ENCODE measurements at places on chromosomes 4 and X.

DNA sequence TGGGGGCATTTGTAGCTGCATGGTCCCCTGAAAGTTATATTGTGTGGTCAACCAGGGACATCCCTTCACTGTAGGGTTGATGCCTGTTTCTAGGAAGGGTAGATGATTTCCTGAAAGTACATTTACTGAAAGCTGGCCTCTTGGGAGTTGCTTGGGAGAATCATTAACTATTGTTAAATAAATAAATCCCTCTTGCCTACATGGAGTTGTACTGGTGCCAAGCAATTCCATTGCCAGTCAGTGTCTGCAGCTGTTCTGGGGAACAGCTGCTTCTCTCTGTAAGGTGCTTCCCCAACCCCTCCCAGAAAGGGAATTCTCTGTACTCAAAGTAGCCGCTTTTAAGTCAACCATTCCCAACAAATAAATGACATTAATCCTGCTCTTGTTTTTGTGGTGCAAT, 51.1 kb downstream of the C4orf51 start:
- no peak for DNase-seq

- DNase-seq: no peak
These were observed 12.9 kb upstream of the WDR17 start for GRCh38 chr4:176052744-176053143.

GRCh38 chr4:143188136-143189088, 3.7 kb downstream of the USP38 start:
- no peak for DNase-seq

DNA sequence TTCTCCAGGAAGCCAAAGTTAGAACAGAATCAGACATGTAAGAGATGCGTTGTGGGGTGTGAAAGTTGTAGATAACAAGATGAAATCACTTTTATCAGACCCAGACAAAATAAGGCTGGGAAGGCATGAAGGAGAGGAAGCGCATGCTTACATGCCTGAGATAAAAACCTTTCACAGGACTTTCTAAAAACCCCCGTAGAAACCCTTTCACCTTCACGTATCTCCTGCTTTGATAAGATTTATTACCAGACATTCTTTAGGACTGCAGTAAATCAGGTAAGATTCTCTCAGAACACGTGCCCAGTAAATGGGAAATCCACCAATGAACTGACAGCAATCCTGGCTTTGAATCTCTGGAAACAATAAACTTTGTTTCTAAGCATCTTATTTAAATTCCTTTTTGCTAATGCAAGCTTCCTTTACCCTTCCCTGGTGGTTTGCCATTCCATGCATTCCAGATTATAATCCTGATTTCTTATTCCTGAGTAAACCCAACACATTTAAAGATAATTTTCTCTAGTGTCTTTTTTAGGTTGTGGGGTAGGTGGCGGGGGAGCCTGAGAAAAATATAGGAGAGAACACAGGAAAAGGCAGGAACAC, 254.6 kb upstream of the LDB2 start:
- DNase-seq: no peak

DNA sequence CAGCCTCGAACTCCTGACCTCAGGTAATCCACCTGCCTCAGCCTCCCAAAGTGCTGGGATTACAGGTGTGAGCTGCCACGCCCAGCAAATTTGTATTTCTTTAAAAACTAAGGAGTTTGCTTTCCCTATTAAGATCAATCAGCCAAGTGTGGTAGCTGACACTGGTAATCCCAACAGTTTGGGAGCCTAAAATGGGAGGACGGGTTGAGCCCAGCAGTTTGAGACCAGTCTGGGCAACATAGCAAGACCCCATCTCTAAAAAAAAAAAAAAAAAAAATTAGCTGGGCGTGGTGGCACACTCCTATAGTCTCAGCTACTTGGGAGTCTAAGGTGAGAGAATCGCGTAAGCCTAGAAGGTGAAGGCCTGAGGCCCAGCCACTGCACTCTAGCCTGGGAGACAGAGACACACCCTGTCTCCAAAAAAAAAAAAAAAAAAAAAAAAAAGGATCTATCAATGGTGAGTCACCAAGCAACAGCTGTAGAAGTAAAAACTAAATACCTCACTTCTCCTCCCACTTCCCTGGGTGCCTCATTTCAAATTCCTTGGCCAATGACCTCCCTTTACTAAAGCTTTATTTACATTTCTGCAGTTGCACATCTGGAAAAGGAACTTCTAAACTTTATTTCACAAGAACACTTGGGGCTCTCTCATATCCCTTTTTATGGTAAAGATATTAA, 54.5 kb downstream of the LDB2 start:
- no peak for DNase-seq

DNA sequence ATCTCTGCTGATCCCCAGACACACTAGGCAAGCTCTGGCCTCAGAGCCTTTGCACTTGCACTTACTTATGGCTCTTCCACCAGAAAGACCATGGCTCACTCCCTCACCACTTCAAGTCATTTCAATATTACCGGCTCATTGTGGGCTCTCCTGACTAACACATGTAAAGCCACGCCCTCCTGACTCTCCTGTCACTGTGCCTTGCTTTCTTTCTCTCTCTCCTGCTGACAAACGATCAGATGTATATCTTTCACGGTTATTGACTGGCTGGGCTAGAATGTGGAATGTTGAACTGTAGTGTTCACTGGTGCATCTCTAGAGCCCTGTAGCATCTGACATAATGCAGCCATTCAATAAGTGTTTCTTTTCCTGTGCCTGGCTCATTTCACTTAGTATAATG, 425.1 kb downstream of the RAB28 start:
- no peak for DNase-seq

DNA sequence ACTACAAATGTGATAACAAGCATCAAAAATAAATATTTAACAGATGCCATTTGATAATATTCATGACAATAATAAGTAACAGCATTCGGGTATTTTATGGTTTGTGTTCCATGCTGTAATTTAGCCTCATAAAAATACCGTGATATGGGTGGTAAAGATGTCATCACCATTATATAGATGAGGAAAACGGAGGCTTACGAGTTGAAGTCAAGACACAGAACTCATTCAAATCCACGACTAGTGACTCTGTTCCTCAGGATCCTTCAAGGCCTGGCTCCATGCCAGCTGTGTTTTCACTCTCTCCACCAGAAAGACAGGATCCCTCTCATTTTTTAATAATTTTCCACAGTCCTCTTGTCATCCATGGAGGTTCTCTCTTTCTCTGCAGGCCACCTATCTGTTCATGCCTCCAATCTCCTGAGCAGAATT, 94.5 kb downstream of the APBB2 start:
- no peak for DNase-seq

DNA sequence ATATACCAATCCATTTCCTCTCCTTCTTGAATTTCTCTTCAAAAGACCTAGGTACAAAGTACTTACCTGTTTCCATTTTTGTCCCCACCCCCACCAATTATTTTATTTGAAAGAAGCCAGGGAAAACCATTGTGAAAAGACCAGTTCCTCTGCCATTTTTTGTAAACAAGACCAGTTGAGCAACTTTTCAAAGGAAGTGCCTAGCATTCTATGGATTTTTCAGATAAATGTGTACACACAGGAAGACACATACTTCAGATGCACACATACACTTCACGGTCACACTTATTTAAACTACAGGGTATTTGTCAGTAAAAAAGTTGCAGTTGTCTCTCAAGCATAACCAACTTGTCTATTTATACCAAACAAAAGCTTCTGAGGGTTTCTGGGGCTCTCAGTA, 587.2 kb upstream of the KLHL4 start:
- DNase-seq: no peak

DNA sequence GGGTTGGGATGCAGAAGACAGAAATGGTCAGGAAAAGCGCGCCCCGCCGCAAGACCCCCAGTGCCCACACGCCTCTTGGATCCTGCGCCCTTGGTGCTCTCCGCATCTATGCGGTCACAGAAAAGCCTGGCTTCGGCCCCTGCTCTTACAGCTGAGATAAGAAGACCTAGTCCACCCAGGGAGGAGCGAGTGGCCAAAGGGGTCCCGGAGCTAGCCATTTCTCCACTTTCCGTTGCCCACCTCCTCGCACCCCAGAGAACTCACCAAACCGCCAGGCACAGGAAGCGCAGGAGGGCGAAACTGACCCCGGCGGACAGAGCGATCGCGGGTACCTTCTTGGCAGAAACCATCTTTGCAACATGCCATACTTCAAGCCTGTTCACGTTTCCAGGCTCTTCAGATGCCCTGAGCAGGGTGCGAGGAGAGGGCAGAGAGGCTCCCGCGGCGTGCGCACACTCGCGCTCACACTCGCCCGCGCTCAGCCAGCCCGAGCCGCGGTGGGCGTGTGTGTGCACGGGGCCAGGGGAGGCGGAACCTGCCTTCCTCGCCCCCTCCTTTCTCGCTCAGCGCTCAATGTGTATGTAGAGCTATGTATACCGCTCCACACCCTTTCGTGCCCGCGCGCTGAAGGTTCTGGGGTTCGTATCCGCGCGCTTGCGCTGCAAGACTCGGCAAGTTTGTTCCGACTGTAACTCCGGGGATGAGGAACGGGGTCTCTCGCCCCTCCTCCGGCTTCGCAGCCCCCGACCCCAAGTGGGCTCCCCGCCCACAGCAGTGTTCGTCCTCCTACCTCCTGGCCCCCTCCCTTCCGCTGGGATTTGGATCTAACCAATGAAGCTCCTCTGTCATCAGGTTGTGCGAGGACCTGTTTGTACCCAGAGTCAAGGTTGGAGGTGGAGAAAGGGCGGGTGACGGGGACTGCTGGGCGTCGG, at the start of gene GABRA4:
Gene GABRA4, minus strand, starts transcription at position 507 of the 932 bp plus-strand sequence. Its CDS starts 157 bp downstream, at position 350.
- peak; percentile 11 for DNase-seq

- DNase-seq: no peak
These were observed 958.1 kb upstream of the GRID2 start for GRCh38 chr4:91345632-91346031.

GRCh38 chr4:153713866-153714646, 30.0 kb downstream of the TLR2 start:
- DNase-seq: no peak

DNA sequence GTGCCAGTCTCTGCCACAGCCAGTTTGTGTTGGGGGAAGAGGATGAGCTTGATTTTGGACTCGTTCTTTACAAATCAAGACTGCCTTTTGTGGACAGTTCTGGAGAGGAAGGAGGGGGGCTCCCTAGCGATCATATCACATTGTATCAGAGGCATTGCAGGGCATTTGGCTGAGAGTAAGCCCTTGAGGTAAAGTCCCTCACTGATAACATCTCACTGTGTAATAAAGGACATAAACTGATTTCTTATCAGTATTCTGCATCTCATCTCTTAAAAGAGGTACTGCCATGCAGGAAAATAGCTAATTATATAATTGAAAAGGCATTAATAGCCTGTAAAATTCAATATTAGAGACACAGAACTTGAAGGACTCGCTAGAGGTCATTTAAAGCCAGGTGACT, 6.1 kb upstream of the IGFBP7 start:
- no peak for DNase-seq

GRCh38 chr4:121932212-121932974, 19.5 kb downstream of the TRPC3 start:
- DNase-seq: no peak

DNA sequence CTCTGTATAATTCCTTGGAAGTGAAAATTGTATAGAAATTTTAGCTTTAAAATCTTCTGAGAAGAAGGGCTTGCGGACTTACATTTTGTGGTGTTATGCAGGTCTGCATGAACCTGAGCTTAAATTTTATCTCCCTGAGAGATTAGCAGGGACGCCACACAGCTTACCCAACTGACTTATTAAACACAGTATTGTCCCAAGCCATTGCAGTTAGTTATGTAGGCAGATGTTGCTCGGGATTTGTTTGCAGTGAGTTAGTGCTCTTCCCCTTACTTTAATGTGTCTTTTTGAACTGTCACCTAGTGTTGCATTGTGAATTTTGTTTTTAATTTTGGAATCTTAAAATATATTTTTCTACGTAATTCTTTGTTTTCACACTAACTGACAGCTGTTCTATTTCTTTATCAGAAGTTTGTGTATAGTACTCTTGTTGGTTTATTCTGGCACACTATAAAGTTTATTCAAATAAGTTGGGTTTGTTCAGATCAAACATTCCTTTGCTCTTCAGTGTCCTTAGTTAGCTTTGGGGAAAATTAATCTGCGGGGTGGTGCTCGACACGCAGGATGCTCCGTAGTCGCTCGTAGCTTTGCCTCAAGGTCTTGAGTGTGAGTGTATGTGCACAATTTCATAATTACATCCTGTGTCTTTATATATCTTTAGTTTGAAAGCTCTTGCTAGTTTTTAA, 145.4 kb downstream of the STIM2 start:
- no peak for DNase-seq

DNA sequence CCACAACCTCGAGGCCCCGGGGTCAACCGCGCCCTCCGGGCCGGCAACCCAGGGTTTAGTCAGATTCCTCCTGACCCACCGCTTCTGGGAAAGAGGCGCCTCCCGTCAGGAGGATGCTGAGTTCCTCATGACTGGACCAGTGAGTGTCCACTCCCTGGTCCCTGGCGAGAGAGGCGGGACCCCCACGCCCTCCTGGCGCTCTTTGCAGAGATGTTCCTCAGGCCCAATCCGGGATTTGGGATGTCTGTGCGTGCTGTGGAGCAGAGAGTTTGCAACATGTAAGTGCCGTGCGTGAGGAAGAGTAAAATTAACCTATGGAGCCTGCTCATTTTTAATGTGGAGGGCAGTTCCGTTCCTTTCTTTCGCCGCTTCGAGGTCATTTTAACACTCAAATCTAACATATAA, 824 bp upstream of the UGDH start:
- DNase-seq: no peak

- no peak for DNase-seq
These were observed 671.9 kb downstream of the TRIML1 start for GRCh38 chr4:188811121-188811520.

DNA sequence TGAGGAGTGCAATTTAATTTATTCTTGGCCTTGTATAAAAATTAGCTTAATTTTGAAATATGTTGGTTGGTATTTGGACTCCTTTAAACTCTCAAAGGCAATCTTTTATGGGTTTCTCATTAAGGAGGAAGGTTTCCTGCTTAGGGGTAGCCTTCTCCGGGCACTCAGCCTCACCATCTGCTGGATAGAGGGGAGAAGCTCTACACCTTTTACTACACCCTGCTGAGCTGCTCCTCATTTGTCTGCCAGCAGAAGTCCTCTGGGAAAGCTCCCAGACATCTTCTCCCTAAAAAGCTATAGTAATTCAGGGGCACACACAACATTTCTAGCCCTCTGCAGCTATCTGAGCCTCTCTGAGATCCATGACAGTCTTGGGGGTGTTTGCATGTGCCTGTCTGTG, 179.1 kb downstream of the SOWAHB start:
- no peak for DNase-seq
